Left ventricle myocardium inferior (tissue), 1 donor: ENCODE measurements at places on chromosomes 6 and 20.

- DNase-seq: no peak
Measured at GRCh38 chr20:15627501-15627903, 945.7 kb downstream of the KIF16B start.

GRCh38 chr20:13249118-13249797 is 28.2 kb downstream of the ISM1 start:
- DNase-seq: no peak

DNA sequence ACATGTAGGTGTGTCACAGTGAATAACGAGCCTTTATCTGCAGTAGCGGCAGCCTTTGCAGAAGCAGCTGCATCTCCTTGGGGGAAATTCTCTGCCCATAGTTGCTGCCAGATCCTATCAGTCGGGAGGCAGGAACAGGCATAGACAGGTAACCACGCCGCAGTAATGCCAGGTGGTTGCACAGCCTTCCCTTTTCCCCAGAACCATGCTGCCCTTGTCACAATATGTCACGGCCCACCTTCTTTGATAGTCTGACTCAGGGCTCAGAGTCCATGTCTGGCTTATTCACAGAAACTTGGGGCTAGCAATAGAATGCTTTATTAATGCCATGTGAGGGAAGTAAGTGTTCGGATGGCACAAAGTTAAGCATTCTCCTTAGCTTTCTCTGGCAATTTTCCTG is 76.6 kb downstream of the F13A1 start:
- no peak for DNase-seq

DNA sequence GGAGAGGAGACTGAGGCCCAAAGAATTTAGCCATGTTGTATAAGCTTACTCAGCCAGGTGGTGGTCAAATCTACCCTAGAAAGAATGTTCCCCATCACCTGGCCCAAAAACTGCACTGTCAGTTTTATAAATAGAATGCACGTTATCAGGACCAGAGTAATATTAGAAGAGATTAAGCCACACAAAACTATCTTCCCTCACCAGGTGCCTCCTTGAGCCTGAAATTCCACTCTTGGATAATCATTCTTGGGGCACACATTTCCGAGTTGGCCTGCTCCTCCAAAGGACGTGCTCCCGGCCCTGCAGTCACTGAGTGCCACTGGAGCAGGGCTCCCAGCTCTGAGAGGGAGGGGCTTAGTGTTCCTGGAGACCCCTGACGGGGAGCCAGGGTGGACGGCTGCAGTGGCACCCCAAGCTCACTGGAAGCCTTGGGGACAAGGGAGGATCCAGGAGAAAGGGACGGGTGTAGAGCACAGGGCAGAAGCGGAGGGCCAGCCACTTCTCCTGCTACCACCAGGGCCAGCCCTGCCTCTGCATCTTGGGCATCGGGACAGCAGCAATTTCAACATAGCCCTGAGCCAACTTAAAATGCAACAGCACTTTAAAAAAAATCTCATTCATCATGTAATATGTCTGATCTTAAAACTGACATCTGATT is 160.8 kb upstream of the QKI start:
- no peak for DNase-seq

GRCh38 chr6:24824142-24824938 is 25.6 kb upstream of the ARMH2 start:
- DNase-seq: no peak

- no peak for DNase-seq
Measured at GRCh38 chr6:41713650-41714291, 21.6 kb downstream of the TFEB start.

GRCh38 chr20:57353351-57353750 is 2.3 kb downstream of the RAE1 start:
- no peak for DNase-seq

DNA sequence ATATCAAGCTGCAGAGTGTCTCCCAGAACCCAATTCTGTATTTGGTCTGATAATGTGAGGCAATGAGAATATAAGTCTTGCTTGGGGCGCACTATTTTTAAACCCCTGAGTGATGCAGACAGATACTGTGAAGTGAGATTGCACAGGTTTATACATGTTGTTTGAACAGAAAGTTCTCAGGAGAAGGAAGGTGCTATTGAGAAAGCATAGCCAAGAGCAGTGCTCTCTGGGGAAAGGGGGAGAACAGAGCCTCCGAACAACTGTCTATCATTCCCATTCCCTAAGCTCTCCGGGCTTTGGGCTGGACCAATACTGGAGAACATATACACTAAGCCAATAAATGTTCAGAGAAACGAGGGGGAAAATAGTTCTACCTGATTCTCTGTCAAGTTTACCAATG is 75.8 kb downstream of the PERP start:
- DNase-seq: no peak

DNA sequence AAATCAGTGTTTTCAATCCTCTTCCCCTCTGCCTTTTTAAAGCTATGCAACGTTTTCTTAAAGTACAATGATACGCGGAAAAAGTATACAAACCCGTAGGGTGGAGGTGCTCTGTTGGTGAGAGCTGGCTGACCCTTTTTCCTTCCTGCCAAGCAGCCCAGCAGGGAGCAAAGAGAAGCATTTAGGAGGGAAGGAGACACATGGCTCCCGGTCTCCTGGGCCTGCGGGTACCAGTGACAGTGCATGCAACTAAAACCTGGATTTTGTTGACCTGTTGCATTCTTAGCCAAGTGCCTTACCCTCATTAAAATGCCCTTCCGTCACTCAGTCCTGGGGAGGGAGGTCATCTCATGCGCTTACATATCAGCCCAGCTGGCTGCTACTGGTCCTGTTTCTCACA is 87.2 kb downstream of the SLX4IP start:
- no peak for DNase-seq

DNA sequence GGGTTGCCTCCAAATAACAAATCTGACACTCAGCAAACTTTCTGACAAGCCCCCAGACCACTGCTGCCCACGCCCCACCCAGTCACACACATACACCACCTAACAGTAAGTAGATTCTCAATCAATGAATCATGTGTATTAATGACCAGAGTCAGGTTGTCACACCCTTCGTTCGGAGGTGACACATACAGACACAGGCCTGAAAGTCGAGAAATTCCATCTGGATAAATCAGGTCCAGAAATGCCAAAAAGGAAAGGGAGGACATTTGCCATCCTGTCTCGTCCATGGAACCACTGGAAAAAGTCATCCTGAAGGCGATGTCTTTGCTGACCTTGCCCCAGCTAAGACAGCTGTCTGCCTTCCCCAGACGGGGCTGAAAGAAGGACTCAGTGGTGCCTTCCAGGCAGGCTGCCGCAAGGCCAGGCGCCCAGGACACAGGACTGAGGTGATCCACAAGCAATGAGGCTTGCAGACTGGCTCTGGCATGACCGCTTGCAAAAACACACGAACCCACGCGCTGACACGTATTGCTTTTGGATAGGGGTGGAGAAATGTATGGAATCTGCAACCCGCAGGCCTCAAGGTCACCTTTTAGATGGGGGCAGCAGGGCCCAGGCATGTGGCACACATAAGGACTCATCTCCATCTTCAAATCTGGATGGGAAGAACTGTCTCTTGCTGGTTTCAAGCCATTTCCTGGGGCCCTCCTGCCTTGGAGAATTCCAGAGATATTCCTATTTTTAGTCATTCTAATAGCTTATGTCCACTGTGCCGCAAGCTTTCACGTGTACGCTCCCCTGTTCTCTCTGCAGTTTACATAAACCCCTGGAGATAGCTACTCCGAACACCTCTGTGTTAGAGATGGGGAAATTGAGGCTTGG is 9.0 kb downstream of the NFATC2 start:
- DNase-seq: no peak

DNA sequence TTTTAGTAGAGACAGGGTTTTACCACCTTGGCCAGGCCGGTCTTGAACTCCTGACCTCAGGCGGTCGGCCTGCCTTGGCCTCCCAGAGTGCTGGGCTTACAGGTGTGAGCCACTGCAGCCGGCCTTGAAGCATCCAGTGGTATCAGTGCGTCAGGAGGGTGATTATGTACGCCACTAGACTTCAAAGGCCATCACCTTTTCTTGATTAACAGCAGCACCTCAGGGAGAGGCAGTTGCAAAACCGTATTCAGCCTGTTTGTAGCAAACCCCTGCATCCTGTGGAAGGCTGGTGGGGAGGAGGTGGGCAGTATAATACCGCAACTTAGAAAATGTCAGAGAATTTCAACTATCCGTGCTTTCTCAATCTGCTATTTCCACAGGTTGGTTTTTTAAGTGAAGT is 27.3 kb upstream of the SHLD1 start:
- DNase-seq: no peak

- DNase-seq: no peak
Measured at GRCh38 chr6:90460051-90460450, 126.8 kb downstream of the MAP3K7 start.

GRCh38 chr20:54843431-54843830 is 368.0 kb downstream of the DOK5 start:
- no peak for DNase-seq

DNA sequence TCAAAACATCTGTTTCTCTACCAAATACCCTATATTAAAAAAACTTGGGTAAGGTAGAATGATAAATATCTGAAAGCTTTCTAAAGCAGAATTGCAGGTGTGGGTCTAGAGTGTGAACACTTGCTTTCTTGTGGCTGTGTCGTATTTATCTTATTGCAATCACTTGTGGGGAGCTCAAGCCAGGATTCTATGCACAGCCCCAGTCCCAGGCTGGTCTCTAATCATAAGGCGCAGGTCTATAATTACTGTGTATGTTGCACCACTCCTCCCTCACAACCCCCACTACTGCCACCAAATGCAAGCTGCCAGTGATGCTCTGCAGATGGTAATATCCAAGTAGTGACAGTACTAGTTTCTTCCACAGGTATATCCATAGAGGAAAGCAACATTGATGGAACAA is 2.2 kb upstream of the E2F3 start:
- no peak for DNase-seq

- DNase-seq: no peak
Measured at GRCh38 chr6:107827541-107827940, 3.4 kb upstream of the SCML4 start.

DNA sequence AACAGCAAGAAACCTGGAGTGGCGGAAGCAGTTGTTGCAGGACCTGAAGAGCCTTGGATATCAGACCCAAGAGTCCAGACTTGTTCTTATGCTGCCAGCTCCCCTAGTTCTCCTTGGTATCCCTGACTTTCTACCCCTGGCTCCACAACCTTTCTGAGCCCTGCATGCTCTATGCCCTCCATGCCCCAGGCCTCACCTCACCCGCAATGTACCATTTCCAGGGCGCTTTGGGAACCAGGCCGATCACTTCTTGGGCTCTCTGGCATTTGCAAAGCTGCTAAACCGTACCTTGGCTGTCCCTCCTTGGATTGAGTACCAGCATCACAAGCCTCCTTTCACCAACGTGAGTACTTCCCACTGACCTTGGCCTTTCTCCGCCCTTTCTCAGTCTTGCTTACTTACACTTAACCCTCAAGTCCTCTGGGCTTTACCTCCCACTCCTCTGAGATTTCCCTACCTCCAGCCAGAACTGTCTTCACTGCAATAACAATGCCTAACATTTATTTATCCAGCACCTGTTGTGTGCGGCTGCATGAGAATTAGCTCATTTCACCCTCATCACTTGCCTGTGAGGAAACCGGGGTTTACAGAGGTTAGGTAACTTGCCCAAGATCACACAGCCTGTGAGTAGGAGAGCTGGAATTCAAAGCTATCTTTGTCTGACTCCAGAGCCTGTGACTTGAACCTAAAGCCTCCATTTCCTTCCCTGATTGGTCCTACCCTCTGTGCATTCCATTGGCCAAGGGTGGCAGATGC is 2.3 kb downstream of the POFUT1 start:
- DNase-seq: no peak

GRCh38 chr6:25227854-25228253 is 51.3 kb upstream of the CARMIL1 start:
- no peak for DNase-seq

GRCh38 chr6:121593011-121593641 is 157.7 kb downstream of the GJA1 start:
- no peak for DNase-seq

GRCh38 chr6:90870561-90870960 is 283.7 kb upstream of the MAP3K7 start:
- DNase-seq: no peak

GRCh38 chr6:18245642-18246041 is 18.7 kb downstream of the DEK start:
- DNase-seq: no peak

GRCh38 chr6:11013721-11014070 is 30.4 kb downstream of the ELOVL2 start:
- no peak for DNase-seq

GRCh38 chr6:38686270-38687042 is 16.5 kb downstream of the GLO1 start:
- DNase-seq: no peak

GRCh38 chr6:20148433-20148832 is 63.8 kb downstream of the MBOAT1 start:
- DNase-seq: no peak

DNA sequence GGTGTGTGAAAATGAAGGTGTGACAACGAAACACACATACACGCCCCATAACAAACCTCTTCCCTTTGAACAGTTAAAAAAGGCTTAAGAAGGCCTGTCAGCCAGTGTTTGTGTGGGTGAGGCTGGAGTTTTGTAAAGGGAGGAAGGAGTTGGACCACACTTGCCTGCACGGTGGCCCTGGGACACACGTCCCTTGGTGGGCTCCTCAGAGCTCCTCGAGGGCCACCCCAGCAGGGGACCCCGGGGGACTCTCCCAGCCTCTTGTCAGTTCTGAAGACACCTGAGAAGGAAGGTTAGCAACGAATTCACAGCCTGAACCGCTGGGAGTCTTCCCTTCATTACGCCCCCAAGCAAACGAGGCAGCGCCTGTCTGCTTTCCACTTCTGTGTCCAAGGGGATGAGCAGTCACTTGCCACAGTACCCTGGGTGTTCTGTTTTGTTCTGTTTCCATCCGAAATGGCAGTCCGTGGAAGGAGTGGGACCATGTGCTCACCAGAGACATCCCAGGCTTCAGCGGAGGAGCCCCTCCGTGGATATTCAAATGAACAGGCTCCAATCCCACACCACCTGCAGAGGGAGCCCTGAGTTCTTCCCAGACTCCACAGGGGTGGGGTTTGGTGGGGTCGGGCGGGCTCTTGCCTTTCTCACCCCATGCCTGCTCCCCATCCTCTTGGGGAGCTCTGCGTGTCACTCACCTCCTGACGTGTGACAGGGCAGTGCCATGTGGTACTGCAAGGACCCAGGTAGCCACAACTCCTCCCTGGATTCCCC is 68.6 kb downstream of the NRN1 start:
- no peak for DNase-seq

DNA sequence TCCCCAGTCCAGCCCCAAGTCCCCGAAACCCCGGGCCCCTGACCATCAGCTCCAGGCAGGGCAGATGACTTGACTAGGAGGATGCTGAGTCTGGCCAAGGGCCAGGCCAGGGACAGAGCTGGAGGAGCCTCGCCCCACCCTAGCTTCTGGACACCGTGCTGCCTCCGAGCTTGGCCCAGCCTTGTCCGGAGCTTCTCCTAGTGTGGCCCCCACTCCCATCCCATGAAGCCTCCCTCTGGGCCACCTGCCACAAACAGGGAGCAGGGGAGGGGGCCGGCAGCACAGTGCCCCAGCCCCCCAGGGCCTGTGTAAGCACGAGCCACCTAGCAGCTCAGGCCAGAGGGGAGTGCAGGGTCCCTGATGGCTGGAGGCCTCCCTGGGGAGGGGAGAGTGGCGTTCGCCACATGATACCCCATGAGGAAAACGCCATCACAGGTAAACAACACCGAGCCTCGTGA is 5.3 kb downstream of the EEF1A2 start:
- DNase-seq: no peak
